H54 (cell line): ENCODE measurements at places on chromosomes 5 and 9.
A peak's percentile ranks its signal among the peaks of the same experiment; 100 is the strongest.

DNA sequence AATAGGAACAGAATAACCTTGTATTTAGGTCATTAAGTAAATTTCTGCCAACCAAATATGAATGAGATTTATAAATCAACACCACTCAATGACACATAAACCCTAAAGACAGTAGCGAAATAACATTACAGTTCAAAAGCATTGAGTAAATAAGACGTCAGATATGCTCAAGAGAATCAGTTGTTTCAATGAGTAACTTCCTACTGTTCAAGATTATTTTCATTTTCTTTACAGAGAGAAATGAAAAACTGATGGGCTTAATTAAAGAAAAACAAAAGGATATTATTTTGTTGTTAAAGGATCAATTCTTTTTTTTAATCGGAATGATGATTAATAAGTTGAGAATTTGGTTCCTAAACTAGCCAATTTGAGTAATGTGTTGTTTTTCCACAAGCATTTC lies 150.1 kb downstream of the BNC2 start:
- DNase-seq: no peak

- no peak for DNase-seq
Observed at GRCh38 chr9:10014889-10015288, 597.9 kb downstream of the PTPRD start.

DNA sequence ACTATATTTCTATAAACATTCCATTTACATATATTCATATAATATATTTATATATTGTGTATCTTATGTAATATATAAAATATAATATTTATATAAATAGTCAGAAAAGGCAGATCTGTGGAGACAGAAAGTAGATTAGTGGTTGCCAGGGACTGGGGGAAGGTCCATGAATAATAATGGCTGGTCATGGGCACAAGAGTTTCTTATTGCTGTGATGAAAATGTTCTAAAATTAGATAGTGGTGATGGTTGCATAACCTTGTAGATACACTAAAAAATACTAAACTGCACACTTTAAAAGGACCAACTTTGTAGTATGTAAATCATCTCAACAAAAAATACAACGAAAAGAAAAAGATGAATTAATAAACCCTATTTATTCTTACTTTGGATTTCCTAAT lies 47.3 kb downstream of the NUP155 start:
- no peak for DNase-seq

DNA sequence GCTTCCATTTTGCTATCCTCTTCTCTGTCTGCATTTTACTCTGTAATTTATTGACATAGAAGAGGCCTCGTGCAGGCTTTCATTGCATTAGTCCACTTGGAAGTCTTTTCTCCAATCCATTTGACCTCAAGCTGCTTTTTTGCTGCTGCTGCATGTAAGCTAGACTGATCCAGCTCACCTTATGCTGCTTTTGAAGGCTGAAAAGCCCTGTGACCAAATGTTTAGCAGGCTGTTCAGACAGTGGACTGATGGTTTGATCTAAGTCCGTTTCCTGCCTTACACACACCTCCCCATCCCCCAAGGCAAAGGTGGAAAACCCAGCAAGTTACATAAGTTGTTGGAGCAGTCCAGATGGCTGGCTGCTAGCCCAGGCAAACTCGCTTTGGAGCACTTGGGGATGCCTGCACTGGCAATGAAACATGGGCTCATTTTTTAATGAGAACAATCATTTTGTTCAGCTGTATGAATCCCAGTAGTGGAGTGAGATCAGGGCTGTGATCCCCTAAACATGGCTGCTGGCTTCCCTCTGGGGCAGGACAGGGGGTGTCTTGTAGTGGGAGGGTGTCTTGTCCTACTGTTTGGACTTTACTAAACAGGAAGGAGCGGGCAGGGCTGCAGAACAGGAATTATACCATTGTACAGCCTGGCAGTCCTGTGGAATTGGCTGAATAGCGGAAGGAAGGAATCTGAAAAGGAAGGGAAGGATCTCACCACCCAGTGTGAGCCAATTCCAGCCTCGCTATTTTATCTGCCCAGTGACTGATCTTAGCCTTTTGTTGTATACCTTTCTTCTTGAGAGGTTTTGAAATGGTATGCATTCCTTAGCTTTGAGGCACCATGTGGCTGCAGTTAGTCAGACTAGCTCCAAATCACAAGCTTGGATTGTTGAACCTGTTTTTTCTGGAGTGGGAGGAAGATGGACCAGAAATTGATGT lies 212.0 kb downstream of the ARHGAP26 start:
- DNase-seq: peak; percentile 40

GRCh38 chr5:1561402-1561929 lies 37.7 kb upstream of the LPCAT1 start:
- DNase-seq: no peak

GRCh38 chr5:115484368-115484767 lies 60.2 kb downstream of the FEM1C start:
- no peak for DNase-seq

DNA sequence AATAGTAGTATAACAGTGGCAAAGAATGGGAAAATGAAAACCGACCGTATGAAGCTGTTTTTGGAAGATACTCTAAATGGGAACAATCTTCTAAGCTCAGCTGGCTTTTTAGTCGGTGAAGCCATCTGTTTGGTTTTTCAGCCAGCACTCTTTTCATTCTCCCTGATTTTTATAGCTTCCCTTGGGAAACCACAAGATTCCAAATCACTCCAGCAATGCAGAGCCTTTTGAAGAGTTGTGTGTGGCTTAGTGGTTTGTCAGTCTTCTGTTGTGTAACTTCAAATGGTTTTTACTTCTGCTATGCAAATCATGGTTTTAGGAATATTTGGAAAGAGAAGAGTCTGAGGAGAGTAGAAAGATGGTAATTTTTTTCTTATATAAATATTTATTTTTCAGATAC lies 180.7 kb downstream of the KDM4C start:
- DNase-seq: no peak

- DNase-seq: peak; percentile 100
Observed at GRCh38 chr9:121743441-121744001, 92.1 kb downstream of the DAB2IP start.

GRCh38 chr5:6496207-6496584 lies 47.5 kb downstream of the UBE2QL1 start:
- no peak for DNase-seq
